ENCODE measurements at places on chromosomes 5 and 9. TPM values are rescaled to one million over a fixed set of nuclear protein-coding genes. Genes with fewer than 3 reads are reported as not detected.

- no peaks in the 10 kb centered on the region for H3K36me3 ChIP-seq
- H3K4me3 ChIP-seq = no peak overlapping the region
- DNase-seq = no peak
Observed at GRCh38 chr9:114105236-114105635, 6.1 kb upstream of the KIF12 start.

DNA sequence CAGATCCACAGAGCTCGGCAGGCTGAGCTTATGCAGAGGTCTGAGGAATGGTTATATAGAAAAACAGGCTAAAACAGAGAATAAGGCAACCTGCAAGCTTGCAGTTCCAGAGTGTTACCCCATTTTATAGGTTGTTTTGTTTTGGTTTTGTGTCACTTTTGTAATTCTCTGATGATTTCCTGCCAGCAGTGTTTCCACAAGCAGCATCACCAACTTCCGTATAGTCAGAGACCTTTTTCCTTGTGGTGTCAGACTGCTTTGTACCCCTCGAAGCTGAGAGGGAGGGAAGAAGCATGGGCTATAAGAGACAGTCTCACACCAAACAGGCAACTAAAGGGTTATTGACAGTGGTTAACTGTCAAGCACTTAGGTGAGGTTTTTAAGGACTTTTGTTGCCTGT lies 61.8 kb downstream of the TLE4 start:
- H3K36me3 ChIP-seq = peaks cover 22% of the 10 kb centered on the region
- H3K4me3 ChIP-seq = no peak overlapping the region
- peaks cover 57% of the 10 kb centered on the region for H3K4me1 ChIP-seq
- no peak for DNase-seq
- no peaks in the 10 kb centered on the region for H3K27me3 ChIP-seq

CDKN2B-AS1 gene
- total RNA-seq = 0.82 TPM

DNA sequence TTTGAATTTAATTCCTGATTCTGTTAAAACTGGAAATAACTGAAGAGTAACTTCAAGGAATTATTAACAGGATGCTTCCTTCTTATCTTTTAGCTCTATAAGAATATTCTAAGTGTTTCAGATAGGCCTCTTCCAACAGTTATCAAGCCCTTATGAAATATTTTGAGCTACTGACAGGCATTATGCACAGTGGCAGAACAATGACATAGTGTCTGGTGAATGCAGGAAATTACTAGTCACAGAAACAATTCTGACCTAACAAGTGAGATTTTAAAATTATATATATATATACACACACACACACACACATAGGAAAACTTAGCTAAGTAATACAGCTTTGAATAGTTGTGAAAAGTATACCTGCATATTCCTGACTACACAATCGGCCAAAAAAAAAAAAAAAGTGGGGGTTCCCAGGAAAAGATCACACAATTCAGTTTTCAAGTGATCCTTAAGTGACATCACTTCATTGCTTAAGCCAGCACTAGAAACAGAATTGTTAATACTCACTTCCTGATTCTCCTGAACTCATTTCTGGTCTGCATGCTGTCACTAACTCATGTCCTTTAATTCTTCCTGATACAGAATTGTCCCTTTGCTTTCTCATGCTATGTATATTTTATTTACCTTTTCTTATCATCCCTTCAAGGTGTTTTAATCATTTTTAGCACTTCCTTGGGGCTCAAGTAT lies 77.3 kb downstream of the SLC25A46 start:
- no peaks in the 10 kb centered on the region for H3K4me1 ChIP-seq
- H3K27me3 ChIP-seq = no peaks in the 10 kb centered on the region
- no peak overlapping the region for H3K4me3 ChIP-seq
- H3K36me3 ChIP-seq = no peaks in the 10 kb centered on the region

DNA sequence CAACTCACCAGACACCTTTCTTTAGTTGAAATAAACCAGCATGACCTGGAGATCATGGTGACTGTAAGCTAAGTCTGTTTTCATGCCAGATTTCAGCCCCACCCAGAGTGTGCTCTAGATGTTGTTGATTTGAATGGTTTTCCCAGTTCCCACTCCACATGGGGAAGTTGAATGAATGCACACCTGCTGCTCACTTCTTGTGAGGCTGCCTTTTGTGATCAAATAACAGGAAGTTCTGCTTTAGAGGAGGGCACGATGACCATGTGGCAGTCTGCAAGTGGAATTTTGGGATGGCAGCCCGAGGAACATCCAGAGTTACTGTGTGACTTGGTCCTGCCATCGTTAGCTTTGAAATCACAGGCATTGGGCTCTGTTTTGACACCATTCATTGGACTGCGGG lies 18.7 kb downstream of the SLC46A2 start:
- H3K36me3 ChIP-seq = no peaks in the 10 kb centered on the region
- H3K27me3 ChIP-seq = no peaks in the 10 kb centered on the region
- no peak overlapping the region for H3K27ac ChIP-seq

- no peaks in the 10 kb centered on the region for H3K36me3 ChIP-seq
- no peak overlapping the region for H3K27ac ChIP-seq
- H3K27me3 ChIP-seq = peaks cover 21% of the 10 kb centered on the region
- DNase-seq = no peak
- H3K4me3 ChIP-seq = no peak overlapping the region
- no peaks in the 10 kb centered on the region for H3K4me1 ChIP-seq
Observed at GRCh38 chr5:136200761-136201160, 7.8 kb upstream of the SMIM32 start.

TLX3 gene
- total RNA-seq = not detected

- H3K27ac ChIP-seq = no peak overlapping the region
- H3K4me3 ChIP-seq = no peak overlapping the region
- DNase-seq = no peak
- H3K36me3 ChIP-seq = no peaks in the 10 kb centered on the region
- H3K27me3 ChIP-seq = peaks cover 8% of the 10 kb centered on the region
- H3K4me1 ChIP-seq = peaks cover 4% of the 10 kb centered on the region
Observed at GRCh38 chr5:170636206-170636605, 132.4 kb downstream of the KCNIP1 start.

DNA sequence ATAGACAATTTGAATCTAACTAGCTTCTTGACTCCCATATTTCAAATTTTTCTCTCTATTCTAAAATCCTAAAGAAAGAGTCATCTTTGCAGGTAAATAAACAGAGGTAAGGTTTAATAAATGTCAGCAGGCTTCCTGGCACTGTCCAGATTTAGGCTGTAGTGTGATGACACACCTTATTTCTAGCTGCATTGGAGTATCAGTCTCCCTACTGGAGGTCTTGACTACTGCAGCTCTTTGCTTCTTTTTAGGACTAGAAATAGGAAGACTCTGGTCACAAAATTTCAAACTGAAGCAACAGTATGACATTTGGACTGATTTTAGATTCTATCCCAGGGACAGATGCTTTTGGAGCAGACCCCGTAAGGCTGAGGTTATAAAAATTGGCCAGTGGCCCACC lies 40.7 kb upstream of the PPP3R2 start:
- no peak for DNase-seq
- H3K36me3 ChIP-seq = no peaks in the 10 kb centered on the region
- no peak overlapping the region for H3K4me3 ChIP-seq
- no peaks in the 10 kb centered on the region for H3K4me1 ChIP-seq
- no peak overlapping the region for H3K27ac ChIP-seq

GRCh38 chr5:54589786-54590185 lies 72.2 kb downstream of the SNX18 start:
- no peak overlapping the region for H3K4me3 ChIP-seq
- H3K27me3 ChIP-seq = no peaks in the 10 kb centered on the region
- no peaks in the 10 kb centered on the region for H3K36me3 ChIP-seq

CARTPT gene
- total RNA-seq = not detected
